ENCODE measurements at places on chromosomes 4 and X. TPM values are rescaled to one million over a fixed set of nuclear protein-coding genes. Genes with fewer than 3 reads are reported as not detected.

Gene FAM200B
- total RNA-seq: 66.9 TPM

GRCh38 chr4:182236186-182236585 lies 7.0 kb upstream of the TENM3 start:
- no peak overlapping the region for H3K4me3 ChIP-seq
- no peaks in the 10 kb centered on the region for H3K4me1 ChIP-seq
- no peaks in the 10 kb centered on the region for H3K36me3 ChIP-seq
- no peak for DNase-seq

GRCh38 chr4:87657525-87657924 lies 7.4 kb downstream of the DMP1 start:
- no peak for DNase-seq
- peaks cover 7% of the 10 kb centered on the region for H3K4me1 ChIP-seq
- no peak overlapping the region for H3K4me3 ChIP-seq
- no peak overlapping the region for H3K27ac ChIP-seq
- H3K27me3 ChIP-seq: no peaks in the 10 kb centered on the region

DNA sequence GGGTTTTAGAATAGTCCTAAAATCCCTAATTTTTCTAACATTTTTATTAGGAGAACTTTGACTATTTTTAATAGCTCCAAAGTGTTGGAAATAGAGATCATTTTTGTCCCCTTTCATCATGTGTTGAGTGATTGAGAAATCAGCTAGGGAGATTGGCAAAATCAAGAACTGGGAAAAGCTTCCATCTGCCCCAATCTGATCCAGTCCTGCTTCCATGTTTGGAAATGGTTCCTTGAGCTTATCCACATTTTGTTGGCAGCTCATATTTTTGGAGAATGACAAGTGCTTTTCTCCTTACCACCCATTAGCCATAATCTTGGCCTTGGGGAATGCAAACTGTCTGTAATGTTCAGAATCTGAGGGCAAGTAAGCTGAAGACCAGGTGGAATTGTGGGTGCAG lies 73.9 kb downstream of the SYNPO2 start:
- peaks cover 9% of the 10 kb centered on the region for H3K4me1 ChIP-seq
- H3K27ac ChIP-seq: no peak overlapping the region
- no peaks in the 10 kb centered on the region for H3K36me3 ChIP-seq
- H3K4me3 ChIP-seq: no peak overlapping the region
- H3K27me3 ChIP-seq: no peaks in the 10 kb centered on the region
- no peak for DNase-seq

Gene CFAP47
- total RNA-seq: under 0.01 TPM

- no peak for DNase-seq
- H3K36me3 ChIP-seq: no peaks in the 10 kb centered on the region
- H3K27me3 ChIP-seq: peaks cover 53% of the 10 kb centered on the region
- no peak overlapping the region for H3K4me3 ChIP-seq
- no peak overlapping the region for H3K27ac ChIP-seq
Measured at GRCh38 chrX:111013778-111014455, 82.1 kb upstream of the PAK3 start.

DNA sequence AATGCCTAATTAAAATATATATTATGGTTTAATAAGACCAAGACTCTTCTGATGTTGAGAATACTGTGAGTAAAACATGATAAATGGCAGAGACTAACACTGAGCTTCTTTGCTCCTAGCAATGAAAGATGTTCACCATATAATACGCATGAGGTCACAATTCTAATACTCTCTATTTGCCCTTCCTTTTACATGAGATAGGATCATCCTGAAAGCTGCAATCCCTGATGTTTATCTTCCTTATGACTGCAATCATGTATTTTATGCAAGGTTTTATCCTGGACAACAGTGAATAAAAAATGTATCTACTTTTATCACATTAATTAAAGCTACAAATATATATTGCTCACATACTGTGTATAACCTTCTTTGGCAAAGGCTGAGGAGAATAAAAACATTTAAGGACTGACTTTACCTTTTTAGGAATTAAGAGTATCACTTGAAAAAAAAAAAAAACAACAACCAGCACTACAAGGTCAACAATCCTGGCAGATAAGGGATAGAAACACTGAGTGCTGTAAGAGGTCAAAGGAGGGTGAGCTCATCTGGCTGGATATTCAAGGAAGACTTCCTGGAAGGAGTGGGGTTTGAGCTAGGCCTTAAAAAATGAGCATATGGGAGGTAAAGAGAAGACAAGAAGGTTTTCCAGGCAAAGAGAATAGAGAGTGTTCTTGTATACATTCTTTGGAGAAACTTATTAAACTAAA lies 99.9 kb downstream of the AREG start:
- no peak for DNase-seq
- no peak overlapping the region for H3K4me3 ChIP-seq
- H3K27me3 ChIP-seq: no peaks in the 10 kb centered on the region
- no peaks in the 10 kb centered on the region for H3K36me3 ChIP-seq

GRCh38 chrX:109872021-109872732 lies 130.7 kb upstream of the TMEM164 start:
- H3K4me3 ChIP-seq: no peak overlapping the region
- DNase-seq: no peak
- peaks cover 21% of the 10 kb centered on the region for H3K27me3 ChIP-seq
- no peak overlapping the region for H3K27ac ChIP-seq
- H3K36me3 ChIP-seq: no peaks in the 10 kb centered on the region

Gene XAGE1A
- total RNA-seq: not detected

GRCh38 chrX:791479-792034 lies 161.0 kb downstream of the SHOX start:
- no peak overlapping the region for H3K27ac ChIP-seq
- H3K4me1 ChIP-seq: no peaks in the 10 kb centered on the region
- no peak for DNase-seq
- H3K27me3 ChIP-seq: no peaks in the 10 kb centered on the region

Measured in breast epithelium (tissue), 4 donors.